ENCODE measurements at places on chromosomes 7 and 10.

GRCh38 chr7:91812388-91812787 is 68.1 kb downstream of the MTERF1 start:
- DNase-seq, result no peak

DNA sequence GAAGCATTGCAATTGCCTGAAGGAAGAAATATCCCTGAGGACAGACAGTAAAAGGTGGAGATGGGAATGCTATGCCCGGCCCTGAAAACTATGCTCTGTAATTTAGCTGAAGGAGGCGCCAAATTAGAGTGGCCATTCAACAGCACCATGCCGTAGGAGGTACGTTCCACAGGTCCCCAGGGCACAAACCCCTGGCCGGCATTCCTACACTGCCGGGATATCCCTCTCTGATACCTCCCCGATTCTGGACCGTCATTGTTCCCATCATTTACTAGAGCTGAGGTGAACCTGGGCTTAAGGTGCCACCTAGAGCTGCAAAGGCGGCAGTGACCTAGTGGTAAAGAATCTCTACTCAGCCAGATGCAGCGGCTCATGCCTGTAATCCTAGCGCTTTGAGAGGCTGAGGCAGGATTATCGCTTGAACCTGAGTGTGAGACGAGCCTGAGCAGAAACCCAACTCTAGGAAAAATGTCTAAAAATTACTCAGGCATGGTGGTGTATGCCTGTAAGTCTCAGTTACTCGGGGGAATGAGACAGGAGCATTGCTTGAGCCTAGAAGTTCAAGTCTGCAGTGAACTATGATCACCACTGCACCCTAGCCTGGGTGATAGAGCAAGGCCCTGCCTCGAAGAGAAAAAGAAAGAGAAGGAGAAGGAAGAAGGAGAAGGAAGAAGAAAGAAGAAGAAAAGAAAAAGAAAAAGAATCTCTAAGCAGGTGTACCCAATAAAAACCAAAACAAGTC is 53.0 kb upstream of the TNKS2 start:
- no peak for DNase-seq

- no peak for DNase-seq
These were observed 716.9 kb downstream of the TYW1 start for GRCh38 chr7:67713451-67714056.

DNA sequence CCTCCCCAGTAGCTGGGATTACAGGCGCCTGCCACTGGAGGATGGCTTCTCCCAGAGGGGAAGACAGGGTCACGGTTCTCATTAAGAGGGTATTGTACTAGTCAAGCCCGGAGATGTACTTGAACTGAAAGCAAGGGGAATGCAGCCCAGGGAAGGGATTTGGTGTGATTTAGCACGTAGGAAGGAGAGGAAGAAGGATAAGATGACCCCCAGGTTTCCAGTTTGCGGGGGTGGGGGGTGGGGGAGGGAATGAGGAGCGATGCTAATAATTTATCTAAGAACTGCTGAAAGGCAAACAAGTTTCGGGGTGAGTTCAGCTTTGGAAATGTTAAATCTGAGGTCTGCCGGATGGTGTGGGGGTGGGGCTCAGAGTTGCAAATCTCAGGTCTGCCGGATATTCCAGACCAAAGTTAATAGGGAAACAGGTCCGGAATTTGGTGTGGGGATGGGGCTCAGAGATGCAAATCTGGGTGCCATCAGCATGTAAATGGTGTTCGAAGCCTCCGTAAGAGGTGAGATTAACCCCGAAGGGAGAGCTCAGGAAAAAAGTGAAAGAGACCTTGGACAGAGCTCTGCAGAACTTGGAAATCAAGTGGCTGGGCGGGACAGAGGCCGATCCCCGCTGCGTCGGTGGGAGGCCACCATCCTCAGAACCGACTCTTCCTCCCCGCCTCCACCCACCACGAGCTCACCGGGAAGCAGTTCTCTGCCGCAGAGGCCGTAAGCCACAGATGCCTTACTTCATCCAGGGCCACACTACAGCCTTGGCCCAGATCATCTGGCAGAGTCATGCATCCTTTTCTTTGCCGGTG is 1.6 kb upstream of the SEPHS1 start:
- DNase-seq, result no peak

GRCh38 chr7:18038382-18038781 is 10.7 kb upstream of the PRPS1L1 start:
- DNase-seq, result no peak

GRCh38 chr10:19925064-19925463 is 108.8 kb downstream of the PLXDC2 start:
- DNase-seq, result no peak

All from stimulated activated CD8-positive, alpha-beta memory T cell treated with anti-CD3 and anti-CD28 coated beads, Interleukin-4, amount 100 ng/mL, for 24 hours (primary cell).